ENCODE measurements at places on chromosomes 13 and 19.

- DNase-seq = no peak
Observed at GRCh38 chr19:6273701-6274601, 5.8 kb downstream of the MLLT1 start.

DNA sequence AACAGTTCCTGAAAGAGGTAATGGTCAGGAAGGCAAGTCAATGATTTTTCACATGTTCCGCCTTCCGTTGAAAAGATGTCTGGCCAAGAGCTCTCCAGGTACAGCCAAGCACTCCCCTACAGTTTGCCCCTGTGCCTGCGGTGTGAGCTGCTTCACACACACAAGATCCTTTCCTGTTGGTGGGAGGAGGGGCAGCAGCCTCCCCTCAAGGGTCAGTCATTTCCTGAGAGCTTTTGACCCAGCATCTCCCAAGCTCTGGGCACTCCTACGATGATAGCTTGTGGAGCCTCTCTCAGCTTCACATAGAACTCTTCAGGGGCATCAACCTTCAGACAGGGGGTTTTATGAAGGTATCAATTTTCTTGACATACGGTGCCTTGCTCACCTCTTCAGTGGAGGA lies 86.9 kb downstream of the DOCK9 start:
- no peak for DNase-seq

GRCh38 chr13:20192836-20193161 lies at the start of gene GJB2:
GJB2 (minus strand) TSS chr13:20192938; CDS start chr13:20189581, 3,357 bp downstream.
- no peak for DNase-seq

DNA sequence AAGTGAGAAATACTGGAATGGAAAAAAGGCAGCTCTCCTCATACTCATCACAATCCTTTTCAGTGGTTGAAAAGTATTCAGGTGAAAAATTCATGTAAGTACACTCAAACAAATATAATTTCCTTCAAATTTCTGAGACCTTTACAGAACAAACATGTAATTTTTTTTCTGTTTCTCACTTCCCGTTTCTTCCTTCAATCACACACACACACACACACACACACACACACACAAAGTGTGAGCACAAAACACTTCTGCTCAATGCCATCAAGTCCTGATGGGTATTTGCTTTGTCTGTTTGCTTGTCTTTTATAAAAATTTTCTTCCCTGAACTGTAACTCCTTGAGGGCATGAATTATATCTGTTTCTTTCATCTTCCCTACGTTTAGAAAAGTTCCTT lies 110.6 kb downstream of the LIG4 start:
- no peak for DNase-seq

DNA sequence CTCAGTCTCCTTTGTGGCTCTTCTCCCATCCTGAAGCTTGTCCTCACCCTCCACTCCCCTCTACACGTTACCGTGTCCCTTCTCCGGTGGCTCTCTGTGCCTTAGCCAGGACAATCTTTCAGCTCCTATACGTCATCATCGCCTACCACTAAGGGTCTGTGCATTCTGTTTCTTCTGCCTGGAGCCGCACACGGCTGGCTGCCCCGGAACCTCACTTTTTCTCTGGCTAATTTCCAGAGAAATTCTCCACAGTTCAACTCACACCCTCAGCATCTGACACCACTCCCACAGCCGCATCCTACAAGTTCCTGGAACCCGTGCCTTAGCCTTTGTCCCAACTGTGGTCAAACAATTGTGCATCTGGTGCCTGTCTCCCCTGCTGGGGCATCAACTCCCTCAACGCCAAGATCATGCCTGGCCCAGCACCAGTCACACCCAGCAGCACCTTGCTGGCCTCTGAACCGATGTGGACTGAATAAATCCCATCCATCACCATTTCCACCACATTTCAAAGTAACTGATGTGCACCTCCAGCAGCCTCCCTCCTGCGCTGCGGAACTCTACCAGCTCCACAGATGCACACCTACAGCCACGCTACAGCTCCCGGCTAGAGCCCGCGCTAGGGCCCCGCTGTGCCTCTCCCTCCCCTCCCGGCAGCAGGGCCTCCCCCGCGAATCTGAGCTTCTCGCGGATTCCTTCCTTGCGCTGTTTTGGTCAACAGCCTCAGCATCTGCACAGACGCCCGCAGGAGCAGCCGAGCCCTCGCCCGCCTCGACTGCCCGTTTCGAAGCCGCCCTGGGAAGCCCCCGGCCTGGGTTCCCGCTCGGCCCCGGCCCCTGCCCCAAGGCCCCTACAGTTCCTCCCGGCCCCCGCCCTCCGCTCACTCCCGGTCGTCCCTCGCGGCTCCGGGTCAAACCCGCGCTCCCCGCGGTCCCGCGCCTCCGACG lies 689 bp downstream of the DCUN1D2 start:
- no peak for DNase-seq

DNA sequence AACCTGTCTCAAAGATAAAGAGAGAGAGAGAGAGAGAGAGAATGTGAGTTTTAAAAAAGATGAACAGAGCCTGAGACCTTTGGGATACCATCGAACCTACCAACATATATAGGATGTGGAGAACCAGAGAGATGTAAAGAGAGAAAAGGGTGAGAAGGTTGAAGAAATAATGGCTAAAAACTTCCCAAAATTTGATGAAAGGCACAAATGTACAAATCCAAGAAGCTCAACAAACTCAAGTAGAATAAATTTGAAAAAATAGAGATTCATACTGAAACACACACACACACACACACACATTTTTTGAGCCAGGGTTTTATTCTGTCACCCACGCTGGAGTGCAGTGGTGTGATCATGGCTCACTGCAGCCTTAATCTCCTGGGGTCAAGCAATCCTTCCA lies 16.3 kb downstream of the ZNF558 start:
- DNase-seq = no peak

GRCh38 chr13:20136781-20137703 lies 23.8 kb downstream of the GJA3 start:
- no peak for DNase-seq

- no peak for DNase-seq
Observed at GRCh38 chr19:28990522-28990921, 222.4 kb downstream of the UQCRFS1 start.

- DNase-seq = no peak
Observed at GRCh38 chr19:35353635-35354034, 4.6 kb upstream of the FFAR3 start.

- DNase-seq = no peak
Observed at GRCh38 chr19:48633148-48634035, 3.8 kb downstream of the DBP start.

DNA sequence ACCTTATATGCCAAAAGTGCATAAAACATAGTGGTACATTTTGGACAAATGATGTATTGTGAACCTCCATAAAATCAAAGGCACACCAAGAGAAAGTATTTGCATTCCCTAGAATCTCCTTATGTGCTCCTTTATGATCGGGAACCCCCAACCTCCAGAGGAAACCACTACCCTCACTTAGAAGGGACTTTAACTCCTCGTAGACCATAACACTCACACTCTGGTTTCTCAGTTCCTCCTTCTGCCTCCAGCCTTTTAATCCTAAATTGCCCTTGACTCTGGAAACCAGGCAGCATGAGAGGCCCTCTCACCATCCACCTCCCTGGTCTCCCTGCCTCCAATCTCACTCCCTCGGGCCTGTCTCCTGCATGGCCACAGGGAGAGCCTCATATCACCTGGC lies 9.8 kb upstream of the KCNN4 start:
- DNase-seq = no peak

- no peak for DNase-seq
Observed at GRCh38 chr13:63299866-63300394, 1884.3 kb upstream of the PCDH20 start.

DNA sequence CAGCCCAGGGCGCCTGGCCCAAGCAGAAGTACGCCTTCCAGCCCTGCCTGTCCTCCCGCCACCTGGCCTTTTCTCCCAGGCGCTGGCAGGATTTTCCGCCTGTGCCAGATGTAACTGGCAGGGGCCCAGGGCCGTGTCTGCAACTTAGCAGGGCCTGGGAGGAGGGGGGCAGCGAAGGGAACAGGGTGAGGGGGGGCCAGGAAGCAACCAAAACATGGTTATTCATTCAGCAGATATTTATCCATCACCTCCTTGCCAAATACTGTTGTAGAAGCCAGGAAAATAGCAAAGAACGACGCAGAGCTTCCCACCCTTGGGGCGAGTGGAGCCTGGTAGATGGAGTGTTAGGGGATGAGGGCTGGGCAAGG lies 5.6 kb downstream of the TLE6 start:
- DNase-seq = peak; percentile 70

DNA sequence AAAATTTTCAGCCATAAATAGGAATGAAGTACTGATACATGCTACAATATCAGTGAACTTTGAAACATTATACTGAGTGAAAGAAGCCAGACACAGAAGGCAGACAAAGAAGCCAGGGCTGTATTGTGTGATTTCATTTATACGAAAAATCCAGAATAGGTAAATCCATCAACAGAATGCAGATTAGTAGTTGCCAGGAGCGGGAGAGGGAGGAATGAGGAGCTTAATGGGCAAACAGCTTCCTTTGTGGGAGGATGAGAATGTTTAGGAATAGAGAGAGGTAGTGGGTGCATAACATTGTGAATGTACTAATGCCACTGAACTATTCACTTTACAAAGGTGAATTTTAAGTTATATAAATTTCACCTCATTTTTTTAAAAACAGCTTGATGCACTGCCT lies 103.3 kb upstream of the SERTM1 start:
- DNase-seq = no peak

DNA sequence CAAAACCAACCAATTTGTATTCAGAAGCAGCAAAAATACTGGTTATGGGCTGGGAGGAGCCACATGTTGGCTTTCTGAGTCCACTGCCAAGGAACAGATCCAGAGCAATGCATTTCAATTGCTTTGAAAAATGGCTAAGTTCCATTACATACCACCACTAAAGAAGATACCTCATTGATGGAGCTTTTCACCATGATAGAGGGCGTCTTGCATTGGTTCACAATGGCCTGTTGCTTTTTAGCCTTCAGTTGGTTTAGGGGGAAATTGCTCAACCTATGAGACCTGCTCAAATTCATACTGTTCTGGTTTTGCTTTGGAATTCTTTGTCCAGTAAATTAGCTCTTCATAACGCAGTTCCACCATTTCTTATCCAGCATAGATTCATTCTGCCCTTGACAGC lies 21.2 kb upstream of the CPB2 start:
- DNase-seq = no peak

DNA sequence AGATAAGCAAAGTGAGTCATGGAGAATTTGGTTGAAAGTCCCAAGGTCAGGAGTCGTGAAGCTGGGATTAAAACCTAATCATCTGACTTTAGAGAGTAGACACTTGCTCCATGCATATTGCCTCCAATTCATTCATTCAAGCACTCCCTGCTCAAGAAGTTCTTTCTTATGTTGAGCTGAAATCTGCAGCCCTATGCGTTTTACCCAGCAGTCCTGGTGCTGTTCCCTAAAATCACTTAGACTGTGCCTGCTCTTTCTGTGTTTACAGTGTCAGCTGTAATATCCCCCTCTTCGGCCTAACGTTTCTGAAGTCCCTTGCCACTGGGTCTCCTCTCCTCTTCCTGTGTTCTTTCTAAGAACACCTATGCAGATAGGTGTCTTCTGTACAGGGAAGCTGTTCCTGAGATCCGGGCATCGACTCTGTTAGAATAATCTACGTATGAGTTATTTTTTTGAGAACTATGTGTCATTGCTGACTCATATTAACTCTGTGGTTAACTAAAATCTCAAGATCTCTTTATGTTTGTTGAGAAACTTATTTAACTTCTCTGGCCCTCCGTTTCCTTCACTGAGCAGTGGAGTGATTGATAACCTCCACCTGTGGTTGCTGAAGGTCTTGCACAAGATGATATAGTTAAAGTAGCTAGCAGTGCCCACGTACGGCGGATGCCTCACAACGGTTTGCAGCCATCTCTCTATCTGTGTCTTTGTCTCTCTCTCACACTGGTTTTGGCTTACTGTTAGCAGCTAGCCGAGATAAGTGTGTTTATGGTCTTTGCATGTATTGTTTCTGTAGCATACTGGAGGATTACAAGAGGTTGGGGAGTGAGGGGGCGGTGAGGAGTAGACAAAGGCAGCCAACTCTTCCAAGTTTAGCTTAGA lies 4.7 kb downstream of the ALOX5AP start:
- no peak for DNase-seq

DNA sequence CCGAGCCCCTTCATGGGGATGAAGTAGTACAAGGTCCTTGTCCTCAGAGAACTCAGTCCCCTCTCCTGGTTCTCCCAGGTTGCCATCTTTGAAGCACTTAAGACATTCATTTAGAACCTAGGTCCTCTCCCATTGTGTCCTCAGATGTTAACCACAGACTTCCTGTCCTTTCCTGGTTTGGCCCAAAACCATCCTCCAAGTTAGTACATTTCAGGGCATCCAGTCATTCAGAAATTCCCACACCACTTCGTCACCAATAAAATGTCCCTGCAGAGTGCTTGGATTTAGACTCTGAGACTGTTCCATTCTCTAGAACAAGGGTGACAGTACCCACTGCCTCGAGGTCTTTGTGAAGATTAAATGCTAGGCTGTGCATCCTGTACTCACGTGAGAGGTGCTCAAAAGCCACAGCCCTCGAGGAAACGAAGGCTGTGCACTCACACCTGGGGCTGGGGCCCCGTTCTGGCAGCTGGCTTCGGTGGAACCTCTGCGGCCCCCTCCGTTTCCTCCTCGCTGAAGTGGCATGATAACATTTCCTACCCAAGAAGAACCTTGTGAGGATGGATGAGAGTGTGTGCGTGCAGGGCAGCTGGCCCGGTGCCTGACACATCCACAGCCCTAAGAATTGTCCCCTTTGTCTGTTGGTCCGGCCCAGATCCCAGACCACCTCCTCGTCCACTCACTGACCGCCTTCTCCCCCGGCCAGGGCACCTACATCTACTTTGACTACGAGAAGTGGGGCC lies 4.7 kb downstream of the LENG1 start:
- DNase-seq = no peak

DNA sequence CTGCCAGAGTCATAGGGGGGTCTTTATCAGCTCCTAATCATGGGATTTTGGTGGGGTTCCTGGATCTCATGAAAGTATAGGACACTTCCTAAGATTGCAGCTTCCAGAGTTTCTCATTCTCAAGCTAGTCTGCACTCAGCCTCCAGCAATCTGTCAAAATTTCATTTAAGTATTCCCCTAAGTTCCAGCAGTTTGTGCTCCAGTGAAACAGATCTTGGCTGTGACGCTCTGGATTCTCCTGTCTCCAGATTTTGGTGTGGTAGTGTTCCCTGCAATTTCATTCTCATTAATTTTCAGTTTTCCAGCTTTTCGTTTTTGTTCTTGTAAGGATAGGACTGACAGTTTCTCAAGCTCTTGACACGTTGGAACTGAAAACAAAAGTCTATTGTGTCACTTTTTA lies 908.9 kb upstream of the MIR17HG start:
- no peak for DNase-seq
